ENCODE measurements at places on chromosomes 2 and 18. TPM values are rescaled to one million over a fixed set of nuclear protein-coding genes. Genes with fewer than 3 reads are reported as not detected.

The CREB1 gene
- 36.9 TPM for total RNA-seq

The GNAL gene
- 8.8 TPM for total RNA-seq

The CPO gene
- 0.13 TPM for total RNA-seq

The SLC25A12 gene
- total RNA-seq, result 7.2 TPM

DNA sequence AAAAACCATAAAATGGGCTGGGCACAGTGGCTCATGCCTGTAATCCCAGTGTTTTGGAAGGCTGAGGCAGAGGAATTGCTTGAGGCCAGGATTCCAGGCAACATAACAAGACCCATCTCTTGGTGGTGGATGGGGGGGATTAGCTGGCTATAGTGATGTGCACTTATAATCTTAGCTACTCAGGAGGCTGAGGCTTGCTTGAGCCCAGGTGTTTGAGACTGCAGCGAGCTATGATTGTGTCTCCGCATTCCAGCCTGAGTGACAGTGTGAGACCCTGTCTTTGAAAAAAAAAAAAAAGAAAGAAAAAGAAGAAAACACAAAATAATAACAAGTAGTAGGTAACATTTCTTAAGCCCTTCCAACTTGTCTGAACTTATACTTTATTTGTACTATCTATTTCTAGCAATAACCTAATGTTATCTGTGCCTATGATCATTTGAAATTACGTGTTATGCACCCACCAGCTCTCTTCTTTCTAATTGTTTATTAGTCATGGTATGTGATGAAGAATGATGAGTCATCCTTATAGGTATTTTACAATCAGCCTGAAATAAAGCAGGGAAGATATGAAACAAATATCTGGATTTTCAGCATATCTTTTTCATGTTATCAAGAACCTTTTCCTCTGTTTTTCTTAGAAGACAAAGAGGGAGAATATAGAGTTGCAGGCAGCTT lies 129.3 kb upstream of the UNC80 start:
- peak; percentile 86 for DNase-seq

- DNase-seq, result no peak
Observed at GRCh38 chr2:190693533-190694232, 44.8 kb downstream of the NAB1 start.

DNA sequence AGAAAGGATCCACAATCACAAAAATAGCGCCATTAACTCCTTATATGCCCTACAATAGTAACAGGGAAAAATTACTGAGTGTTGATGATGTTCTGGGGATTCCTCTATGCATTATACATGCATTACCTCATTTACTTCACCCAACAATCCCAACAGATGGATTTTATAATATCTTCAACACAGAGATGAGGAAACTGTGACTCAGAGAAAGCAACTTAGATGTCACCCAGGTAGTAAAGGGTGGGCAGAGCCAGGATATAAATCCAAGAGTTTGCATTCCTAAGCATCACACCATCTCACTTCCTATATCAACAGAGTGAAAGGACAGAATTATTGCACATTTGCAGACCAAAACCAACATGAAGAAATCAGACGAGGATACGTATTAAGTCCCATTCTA lies 144.2 kb downstream of the TCF4 start:
- DNase-seq, result peak; percentile 35

GRCh38 chr18:49728542-49728941 lies 84.8 kb downstream of the ACAA2 start:
- DNase-seq, result peak; percentile 43

DNA sequence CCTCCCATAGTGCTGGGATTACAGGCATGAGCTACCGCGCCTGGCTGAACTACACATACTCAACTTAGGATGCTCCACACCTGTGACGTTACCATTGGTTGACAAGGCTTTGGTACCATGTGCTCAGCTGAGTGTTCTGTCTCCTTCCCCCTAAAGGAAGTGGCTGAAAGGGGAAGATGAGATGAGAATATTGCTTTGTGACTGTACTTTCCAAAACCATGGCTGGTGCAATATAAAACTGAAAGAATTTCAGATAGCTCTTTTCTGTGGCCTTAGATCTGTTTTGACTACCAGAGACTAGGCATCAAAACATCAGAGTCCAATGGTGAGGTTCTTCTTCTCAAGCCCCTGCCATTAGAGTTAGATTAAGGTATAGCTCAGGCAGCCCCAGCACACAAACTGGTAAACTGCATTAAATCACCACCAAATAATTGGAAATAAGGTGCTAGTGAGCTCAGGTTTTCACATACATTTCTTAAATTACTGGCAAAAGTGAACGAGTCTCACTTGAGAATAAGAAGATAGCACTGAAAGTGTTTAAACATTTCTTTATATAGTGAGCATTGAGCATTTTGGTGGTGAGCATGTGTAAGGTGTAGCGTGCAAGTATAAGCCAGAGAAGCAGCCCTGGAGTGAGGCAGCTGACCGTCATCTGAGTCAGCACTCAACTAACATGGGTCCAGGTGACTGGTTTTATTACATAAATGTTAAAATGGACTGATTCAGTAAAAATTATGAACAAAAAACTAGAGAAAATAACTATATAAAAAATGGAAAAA lies 113.5 kb upstream of the FZD5 start:
- DNase-seq, result no peak
